Hematopoietic multipotent progenitor cell treated with erythropoietin and hydrocortisone succinate and interleukin-3 and kit ligand, for 17 days (in vitro differentiated cells): ENCODE measurements at places on chromosomes 6 and 20.

GRCh38 chr6:52227495-52227894, 16.8 kb downstream of the IL17F start:
- no peak for DNase-seq

- no peak for DNase-seq
Observed at GRCh38 chr20:43022568-43022967, 167.1 kb downstream of the PTPRT start.

DNA sequence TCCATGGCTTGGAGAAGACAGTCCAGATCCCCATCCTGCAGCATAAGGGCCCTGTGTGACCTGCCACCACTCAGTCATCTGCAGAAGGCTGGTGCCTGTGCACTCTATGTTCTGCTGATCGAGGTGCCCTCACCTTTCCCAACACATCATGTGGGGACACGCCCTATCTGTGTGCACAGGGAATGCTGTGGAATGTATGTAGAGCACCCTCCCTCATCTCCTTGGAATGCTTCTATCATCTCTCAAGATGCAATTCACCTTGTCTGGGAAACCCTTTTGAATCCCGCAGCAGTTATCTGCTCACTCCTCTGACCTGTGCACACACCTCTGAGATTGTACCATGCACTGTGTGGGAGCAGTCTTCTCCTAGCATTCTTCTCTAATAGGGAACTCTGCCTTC, 207.2 kb upstream of the SSTR4 start:
- no peak for DNase-seq

DNA sequence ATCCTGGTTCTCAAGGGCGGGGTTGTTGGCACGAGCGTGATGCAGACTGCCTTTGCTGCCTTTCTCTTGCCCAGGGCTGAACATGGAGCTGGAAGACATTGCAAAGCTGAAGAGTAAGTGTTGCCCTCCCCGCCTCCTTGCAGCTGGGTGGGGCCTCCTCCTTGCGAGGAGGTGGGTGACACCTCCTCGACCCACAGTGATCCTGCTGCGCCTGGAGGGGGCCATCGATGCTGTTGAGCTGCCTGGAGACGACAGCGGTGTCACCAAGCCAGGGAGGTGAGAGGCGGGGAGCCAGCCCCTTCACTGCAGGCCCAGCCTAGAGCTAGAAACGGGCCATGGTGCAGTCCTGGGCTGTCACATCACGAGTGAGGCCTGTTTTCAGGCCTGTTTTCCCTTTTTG, 18.4 kb upstream of the TNFRSF6B start:
- DNase-seq, result no peak

DNA sequence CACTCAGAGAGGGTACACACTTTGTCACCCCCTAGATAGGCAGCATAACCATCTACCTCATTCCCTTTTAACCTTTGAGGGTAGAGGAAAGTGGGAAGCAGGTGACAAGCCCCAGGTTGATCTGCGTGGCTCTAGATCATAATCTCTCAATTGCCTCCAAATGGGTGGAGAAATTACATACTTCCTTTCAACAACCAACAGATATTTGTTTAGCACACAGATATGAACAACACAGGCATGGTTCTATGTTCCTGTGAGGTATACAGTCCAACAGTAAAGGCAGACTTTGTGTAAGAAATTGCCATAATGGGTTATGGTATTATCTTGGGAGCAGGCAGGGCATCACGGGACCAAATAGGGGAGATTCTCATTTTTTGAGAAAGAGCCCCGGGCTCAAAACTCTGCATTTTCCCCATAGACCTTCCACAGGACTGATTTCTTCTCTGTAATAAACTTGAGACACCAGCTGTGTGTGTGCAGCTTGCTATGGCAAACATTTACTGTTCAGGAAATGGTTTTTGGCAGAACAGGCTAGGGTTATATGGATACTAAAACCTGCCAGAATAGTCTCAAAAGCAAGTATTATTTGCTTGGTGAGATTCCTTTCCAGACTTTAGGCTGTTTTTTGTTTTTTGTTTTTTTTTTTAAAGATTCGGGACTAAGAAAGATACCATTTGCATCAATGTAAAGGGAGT, 126.2 kb downstream of the CD164 start:
- DNase-seq, result no peak

DNA sequence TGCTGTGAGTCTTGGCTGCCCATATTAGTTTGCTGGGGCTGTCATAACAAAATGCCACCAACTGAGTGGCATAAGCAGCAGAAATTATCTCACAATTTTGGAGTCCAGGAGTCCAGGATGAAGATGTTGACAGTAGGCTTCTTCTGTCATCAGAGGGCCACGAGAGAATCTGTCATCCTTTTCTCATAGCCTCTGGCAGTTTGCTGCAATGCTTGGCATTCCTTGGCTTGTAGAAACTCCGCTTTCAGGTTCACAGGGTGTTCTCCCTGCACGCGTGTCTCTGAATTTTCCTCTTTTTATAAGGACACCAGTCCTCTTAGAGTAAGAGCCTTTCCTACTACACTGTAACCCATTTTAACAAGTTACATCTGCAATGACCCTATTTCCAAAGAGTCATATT, 838.4 kb downstream of the TFAP2A start:
- no peak for DNase-seq

- no peak for DNase-seq
Observed at GRCh38 chr6:2194643-2195042, 50.8 kb downstream of the GMDS start.

DNA sequence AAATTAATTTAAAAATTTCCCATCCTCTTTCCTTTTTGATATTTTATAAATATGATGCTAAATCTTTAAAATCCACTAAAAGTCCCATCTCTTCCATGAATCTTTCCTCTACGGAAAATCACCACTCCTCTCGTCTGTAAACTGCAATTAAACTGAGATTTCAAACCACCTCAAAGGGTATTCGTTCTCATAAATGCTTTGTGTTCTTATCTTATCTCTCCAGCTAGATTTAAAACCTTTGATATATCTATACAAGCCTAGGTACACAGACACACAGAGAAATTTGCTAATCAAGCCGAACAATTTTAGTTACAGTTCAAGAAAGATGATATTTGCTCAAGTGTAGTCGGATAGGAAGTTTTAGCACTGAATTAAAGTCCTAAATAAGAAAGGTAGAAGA, 214.6 kb upstream of the PRDM1 start:
- no peak for DNase-seq

DNA sequence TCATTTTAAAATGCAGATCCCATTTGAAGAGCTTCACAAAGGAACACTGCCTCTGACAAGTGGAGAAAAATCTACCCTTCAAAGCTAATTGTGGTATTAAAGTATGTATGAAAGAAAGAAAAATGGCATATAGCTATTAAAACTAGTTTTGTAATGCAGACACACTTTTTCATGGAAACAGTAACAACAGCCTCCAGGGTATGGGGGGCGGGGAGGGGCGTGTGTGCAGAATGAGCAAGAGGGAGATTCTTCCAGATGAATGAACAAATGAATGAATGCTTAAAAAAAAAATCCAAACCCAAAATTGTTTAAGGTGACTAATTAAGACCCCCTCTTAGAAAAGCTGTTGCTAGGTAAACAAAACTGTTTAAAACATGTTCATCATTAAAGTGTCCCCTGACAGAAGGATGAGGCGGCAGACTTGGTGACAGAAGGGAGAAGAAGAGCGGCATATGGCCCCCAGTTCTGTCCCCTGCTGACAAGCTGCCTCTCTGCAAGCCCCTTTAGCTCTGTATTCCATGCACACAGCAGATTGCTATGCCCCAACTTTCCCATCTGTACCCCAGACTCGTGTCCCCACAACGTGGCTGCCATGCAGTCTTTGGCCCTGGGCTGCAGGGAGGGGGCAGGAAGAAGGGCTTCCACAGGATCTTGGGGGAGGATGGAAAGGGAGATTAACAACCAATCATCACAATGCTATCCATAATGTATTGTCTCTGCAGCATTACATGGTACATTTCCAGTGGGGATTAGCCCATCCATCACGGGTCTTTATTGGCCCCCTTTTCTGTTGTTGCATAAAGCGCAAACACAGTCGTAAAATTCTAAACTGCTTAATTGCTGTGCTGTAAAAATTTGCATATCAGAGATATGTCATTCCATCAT, 108.4 kb upstream of the OLIG3 start:
- DNase-seq, result no peak

- no peak for DNase-seq
Observed at GRCh38 chr20:58646703-58647102, 4.4 kb upstream of the STX16 start.

DNA sequence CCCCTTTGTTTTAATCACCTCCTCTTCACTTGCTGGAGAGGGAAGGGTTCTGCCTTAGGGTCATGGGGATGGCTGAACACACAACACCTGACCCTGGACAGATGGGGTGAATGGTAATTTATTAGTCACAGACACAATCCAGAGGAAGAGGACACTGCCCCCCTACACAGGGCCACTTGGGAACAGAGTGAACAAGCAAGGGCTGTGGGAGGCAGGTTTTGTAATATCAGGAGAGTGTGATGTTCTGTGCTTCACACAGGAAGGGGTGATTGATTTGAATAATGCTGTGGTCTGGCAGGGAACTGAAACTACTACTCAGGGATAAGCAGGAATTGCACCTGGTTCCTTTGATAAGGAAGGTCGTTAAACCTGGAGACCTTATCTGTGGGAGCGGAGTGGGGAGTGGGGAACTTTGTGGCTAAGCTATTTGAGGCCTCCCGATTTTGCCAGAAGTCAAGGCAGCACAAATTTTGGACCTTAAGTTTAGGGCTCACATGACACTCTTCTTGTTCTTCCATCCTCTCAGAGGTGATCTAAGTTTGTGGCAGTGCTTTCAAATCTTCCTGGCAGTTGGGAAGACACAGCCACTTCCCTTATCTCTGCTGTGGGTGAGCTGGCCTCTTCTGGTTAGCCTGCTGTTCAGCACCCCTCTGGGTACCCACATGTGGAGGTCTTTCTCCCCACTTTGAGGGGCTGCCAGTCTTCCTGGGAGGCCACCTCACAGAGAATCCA, 77.8 kb downstream of the CD164 start:
- DNase-seq, result peak; percentile 46

GRCh38 chr20:21104921-21105320, 1.2 kb downstream of the LINC00237 start:
- no peak for DNase-seq

GRCh38 chr20:23272176-23273029, 78.2 kb upstream of the NXT1 start:
- no peak for DNase-seq

GRCh38 chr20:9179193-9179802, 110.4 kb downstream of the PLCB4 start:
- DNase-seq, result no peak

DNA sequence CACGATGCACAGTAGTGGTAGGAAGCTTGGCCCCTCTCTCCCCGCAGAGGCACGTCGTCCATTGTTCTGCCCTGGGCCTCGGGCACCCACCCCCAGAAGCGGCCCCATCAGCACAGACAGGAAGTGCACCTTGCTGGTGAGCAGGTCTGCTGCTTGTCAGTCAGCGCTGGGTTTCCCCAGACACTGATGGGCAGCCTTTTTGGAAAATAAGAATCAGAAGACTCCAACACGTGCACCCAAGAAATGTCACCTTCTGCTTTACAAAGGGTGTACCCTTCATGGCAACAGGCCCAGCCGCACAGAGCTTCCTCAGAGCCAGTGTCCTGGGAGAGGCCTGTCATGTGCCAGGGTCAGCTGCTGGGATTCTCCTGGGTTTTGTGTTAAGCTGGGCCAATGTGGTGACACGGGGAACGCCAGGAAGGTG, 34.7 kb upstream of the IRF4 start:
- no peak for DNase-seq

DNA sequence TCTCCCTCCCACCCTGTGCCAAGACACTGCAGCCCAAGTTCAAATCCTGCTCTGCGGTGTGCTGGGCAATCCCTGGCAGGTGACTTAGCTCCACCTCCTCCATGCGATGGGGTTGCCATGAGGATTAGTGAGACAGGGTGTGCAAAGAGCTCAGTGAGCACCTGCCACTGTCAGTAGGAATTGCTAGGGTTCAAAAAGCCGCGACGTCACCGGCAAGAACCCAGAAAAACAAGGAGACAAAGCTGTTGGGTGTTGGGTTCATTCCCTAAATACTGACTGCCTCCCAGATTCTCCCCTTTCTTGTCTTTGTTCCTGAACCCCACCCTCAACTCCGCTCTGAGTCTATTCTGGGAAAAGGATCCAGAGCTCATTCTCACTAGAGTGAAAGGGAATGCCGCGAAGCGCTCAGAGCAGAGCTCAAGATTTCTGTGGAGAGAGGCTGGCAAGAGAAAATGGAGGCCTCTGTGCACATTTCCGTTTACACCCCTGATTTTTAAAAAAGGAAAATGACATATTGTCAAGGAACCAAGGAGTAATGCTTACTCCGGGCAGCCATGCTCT, 13.3 kb downstream of the PMEPA1 start:
- DNase-seq, result no peak

DNA sequence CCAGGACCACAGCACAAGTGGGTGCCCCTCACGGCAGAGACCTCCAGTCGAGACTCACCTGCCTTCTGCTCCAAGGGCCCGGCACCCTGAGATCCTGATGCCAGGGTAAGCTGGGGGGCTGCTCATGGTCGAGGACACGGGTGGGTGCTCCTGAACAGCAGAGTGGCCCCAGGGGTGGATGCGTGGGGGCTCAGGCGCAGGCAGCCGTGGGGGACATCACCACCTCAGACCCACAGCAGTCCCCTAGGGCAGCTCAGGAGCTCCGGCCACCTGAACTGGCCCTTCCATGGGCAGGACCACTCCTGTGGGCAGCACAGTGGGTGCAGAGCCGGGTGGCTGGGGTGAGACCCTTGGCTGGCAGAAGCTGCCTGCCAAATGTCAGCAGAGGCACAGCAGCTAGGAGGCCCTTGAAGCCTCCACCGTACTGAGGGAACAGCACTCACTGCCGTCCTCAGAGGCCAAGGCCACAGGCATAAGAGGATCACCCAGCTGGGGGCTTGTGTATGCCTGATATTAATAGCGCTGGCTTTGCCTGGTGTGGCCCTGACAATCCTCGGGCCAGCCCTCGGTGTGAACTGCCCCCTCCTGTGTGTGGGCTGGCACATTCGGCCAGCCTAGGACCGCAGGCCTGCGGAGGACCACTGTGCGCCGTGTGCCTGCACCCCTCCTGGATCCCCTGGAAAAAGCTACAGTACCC, 5.4 kb downstream of the UCKL1 start:
- DNase-seq, result no peak

- DNase-seq, result no peak
Observed at GRCh38 chr20:38730167-38730988, 6.1 kb downstream of the SLC32A1 start.

DNA sequence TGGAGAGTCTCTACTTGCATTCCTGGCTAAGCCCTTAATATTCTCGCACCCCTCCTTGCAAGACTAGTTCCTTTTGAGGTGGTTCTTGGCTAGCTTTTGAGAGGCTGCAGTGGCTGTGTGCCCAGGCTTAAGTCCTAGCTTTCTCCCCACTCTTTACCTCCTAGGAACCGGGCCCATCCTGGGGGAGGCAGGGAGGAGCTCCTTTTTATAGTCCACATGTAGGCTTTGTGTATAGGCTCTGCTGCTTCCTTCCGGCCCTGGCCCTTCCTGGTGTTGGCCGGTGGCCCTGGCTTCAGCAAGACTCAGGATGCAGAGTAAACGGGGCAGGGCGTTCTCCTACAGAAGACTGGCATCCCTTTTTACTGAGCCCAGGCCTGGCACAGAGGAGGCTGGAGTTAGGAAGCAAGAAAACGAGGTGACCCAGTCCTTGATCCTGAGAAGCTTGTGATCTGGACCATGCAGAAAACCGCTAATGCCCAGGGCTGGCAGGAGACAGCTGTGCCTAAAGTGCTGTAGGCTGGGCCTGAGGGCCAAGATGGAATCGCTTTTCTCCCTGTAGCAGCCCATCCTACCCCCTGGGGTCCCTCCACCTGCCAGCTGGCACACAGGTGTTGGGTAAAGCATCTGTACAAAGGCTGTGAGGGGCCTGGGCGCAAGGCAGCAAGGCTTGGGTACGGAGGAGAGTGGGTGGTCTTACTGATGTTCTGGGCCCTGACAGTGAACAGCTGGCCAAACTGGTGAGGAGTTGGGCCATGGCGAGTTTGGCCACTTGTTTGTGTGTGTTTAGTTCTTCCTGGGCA, 8.7 kb downstream of the PLCG1 start:
- no peak for DNase-seq
